ENCODE measurements at places on chromosomes 13 and 19.

DNA sequence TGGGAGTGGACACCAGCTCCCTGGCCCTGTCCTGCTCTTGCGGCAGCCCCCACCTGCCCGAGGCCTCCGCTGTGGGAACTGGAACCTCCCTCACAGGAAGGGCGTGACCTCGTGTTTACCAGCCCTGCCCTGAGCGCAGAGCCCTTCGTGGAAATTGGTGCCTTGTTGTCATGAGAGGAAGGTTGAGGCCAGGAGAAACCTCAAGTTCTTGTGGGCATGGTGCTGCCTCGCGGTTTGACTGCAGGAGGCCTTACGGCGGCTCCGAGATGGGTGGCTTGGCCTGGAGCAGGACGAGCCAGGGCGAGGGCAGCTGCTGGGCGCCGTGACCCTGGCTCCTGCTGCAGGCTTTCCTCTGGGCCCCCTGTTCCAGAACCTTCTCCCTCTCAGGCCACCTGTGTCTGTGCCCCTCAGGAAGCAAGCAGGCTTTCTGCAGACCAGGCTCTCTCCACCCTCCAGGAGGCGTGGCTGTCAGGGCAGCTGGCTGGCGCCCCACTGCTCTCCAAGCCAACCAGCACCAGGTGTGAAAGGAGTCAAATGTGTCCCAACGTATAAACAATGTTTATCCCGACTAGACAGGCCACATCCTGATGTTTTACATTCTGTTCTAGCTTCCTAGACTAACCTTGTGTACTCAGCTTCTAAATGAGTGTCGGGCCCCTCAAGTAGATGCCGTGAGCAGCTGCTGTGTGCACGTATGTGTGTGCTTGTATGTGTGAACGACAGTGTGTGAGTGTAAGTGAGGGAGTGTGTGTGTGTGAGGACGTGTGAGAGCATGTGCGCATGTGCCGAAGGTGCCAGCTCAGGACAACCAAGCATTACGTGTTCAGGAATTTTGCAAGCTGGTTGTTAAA is 10.4 kb upstream of the RASA3 start:
- DNase-seq = no peak

DNA sequence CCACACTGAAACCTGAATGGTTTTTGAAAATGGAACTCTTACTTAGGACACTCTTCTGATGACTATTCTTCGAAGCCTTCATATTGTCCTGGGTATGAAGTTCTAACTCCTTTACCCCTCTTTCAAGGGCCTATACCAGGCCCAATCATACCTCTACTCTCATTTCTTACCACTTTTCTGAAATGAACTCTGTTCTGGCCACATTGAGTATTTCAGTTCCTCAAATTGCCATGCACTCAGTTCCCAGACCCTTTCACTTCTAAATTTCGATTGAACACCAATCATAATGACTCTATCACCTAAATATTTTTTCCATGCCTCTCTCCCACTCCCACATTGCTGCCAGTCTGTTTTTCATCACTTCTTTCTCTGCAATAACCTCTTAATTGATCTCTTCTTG is 53.7 kb downstream of the LACC1 start:
- no peak for DNase-seq

- DNase-seq = no peak
Observed at GRCh38 chr13:60620611-60621395, 223.8 kb downstream of the TDRD3 start.

GRCh38 chr13:93328943-93329342 is 102.3 kb downstream of the GPC6 start:
- DNase-seq = no peak

- DNase-seq = no peak
Observed at GRCh38 chr13:25247360-25247759, 39.9 kb downstream of the MTMR6 start.

- no peak for DNase-seq
Observed at GRCh38 chr19:33564836-33565338, 43.3 kb upstream of the PEPD start.

GRCh38 chr13:97566907-97567306 is 132.9 kb downstream of the RAP2A start:
- DNase-seq = no peak

GRCh38 chr13:109165417-109165904 is 536.0 kb downstream of the MYO16 start:
- no peak for DNase-seq

GRCh38 chr13:39012608-39013007 is 22.0 kb upstream of the STOML3 start:
- no peak for DNase-seq

All from activated T-cell treated with anti-CD3 and anti-CD28 coated beads for 48 hours (primary cell).